ENCODE measurements at places on chromosomes 12 and 14. TPM values are rescaled to one million over a fixed set of nuclear protein-coding genes. Genes with fewer than 3 reads are reported as not detected.

The GPHB5 gene
- total RNA-seq: not detected

The PTPRB gene
- 0.33 TPM for total RNA-seq

The GPRC5A gene
- total RNA-seq: 648 TPM

The PMEL gene
- 1.2 TPM for total RNA-seq

The SLC2A14 gene
- total RNA-seq: not detected

The TAS2R20 gene
- 0.95 TPM for total RNA-seq

The CFAP54 gene
- 0.64 TPM for total RNA-seq

The HOXC6 gene
- 52.2 TPM for total RNA-seq

The VIPAS39 gene
- total RNA-seq: 12.4 TPM

The IL22 gene
- total RNA-seq: not detected

The CTSG gene
- total RNA-seq: not detected

The MYL6B gene
- total RNA-seq: 66.5 TPM

The FOS gene
- 26.8 TPM for total RNA-seq

The CLECL1 gene
- total RNA-seq: not detected

All from Panc1 (cell line).